ENCODE measurements at places on chromosomes 3 and 15.

- no peak for DNase-seq
Measured at GRCh38 chr3:112136959-112137693, 4.1 kb upstream of the GCSAM start.

GRCh38 chr15:39704235-39704634 lies 78.4 kb downstream of the FSIP1 start:
- DNase-seq, result no peak

DNA sequence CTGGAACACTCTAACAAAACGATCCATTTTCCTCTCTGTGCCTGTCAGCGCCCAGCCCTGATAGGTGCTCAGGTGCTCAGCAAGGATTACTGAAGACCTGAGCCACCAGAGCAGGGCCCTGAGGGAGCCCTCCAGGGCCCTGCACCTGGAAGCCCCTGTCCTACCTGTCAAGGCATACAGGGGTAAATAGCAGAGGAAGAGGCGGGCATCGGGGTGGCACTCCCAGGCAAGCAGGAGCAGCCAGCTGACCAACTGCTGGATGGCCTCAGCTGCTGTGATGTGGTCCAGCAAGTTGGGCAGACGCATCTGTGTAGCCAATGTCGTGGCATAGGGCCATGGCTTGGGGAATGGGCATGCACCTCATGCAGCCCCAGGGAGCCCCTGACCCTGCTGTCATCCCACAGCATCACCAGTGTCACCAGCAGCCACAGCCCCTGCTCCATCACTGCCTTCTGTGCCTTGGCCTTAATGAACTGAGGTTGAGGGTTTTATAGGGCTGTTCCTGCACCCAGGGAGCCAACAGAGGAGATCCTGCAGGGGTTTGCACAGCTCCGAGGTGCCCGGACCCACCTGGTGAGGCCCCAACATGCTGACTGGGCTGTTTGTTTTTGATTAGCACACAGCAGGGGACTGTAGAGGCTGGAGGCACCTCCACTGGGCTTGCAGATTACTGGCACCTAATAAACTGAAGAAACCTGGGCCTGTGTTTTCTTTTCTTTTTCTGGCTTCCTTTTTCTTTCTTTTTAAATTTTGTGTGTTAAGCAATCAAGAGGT lies 7.9 kb upstream of the WDR6 start:
- no peak for DNase-seq

GRCh38 chr3:54878145-54878544 lies 49.7 kb downstream of the LRTM1 start:
- no peak for DNase-seq

- no peak for DNase-seq
Measured at GRCh38 chr3:66603151-66603611, 102.4 kb upstream of the LRIG1 start.

- DNase-seq, result no peak
Measured at GRCh38 chr3:133210656-133211055, 172.5 kb downstream of the TMEM108 start.

GRCh38 chr15:88624971-88625490 lies 3.9 kb downstream of the AEN start:
- DNase-seq, result no peak

DNA sequence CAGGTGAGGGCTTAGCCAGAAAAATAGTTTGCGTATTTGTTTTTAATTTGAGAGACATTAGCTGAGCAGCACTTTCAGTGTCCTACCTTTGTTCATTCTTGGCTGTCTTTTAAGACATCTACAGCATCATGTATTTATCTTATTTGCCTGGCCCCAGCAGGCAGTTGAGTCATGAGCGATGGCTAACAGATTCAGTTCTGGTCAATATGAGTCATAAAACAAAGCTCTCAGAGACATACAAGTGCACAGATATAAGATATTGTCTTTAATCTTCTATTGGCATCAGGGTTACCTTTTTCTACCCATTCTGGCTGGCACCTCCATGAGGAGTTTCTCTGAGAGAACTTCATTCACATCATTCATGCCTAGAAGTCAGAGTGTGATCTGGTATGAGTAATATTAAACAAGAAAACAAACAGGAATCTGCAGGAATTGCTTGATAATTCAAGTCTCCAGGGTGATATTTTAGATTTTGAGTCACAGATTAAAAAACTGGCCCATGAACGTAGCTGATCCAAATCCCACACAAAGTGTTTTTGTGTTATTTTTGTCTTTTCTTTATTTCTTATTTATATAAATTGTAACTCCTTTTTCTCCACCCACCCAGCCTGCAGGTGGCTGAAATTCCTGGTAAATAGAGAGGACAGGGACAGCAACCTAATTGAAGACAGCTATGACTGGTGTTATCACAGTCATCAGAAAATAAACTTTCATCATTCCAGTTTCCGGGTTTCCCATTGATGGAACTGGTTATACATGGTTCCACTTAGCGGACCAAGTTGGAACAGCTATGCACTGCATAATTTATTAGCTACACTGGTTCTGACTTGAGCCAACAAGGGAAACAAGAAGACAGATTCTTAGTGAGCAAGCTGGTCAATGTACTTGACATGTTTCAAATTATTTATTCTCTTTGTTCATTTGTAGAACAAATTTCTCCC lies 47.3 kb downstream of the PLSCR2 start:
- no peak for DNase-seq

GRCh38 chr3:194364652-194365434 lies 4.7 kb downstream of the LRRC15 start:
- DNase-seq, result no peak

GRCh38 chr3:156576651-156577348 lies 21.9 kb upstream of the SSR3 start:
- DNase-seq, result no peak

- DNase-seq, result no peak
Measured at GRCh38 chr3:107450254-107450893, 72.4 kb upstream of the BBX start.

- no peak for DNase-seq
Measured at GRCh38 chr3:177948716-177949425, 587.4 kb upstream of the KCNMB2 start.

- DNase-seq, result no peak
Measured at GRCh38 chr3:49134471-49135265, 1.8 kb upstream of the LAMB2 start.

- DNase-seq, result no peak
Measured at GRCh38 chr3:186882150-186882524, 39.6 kb downstream of the ADIPOQ start.

DNA sequence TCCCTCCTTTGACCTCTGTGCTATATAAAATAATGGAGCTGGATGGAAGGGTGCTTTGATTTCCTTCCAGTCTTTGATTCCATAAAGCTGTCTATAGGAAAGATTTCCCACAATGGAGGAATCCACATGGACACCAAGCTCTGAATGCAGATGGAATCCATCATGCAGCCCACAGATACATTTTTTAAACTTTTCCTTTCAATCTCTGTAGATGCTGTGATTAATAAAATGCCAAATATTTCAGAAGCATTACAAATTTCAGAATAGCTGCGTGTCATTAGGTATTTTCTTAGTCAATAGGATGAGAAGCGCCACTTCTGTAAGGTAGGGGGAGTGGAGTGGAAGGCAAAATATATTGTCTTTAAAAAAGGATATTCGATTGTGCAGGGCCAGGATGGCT lies 489.0 kb downstream of the NTRK3 start:
- DNase-seq, result no peak

GRCh38 chr15:39585389-39585841 lies 4.5 kb downstream of the THBS1 start:
- no peak for DNase-seq

DNA sequence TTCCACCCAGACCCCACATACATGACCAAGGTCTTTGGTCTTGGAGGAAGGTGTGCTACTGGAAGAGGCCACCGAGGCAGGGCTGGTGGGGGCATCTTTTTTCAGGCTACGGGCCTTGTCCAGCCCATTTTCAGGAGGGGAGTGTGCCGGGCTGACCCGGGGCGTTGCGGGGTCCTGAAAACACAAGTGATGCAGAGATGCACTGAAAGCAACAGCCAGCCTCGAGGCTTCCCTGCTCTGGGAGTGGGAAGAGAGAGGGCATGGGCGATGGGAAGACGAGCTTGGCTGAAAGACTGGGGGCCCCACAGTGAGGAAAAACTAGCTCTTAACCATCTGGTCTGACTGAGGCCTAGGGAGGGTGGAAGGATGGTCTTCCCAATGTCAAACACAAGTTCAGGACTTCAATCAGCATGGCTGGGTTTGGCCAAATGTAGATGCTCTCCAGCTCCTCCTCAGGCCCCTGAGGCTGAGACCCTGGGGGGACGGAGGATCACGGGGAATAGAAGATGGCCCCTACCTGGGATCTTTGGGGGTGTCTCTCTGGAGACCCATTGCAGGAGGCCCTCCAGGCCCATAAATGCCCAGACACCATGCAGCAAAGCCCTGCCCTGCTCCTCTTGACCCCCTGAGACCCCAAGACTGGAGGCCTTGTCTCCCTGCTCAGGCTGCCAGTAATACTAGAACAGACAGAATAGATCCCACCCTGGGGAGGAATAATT lies 38.9 kb downstream of the TLE3 start:
- no peak for DNase-seq

GRCh38 chr15:27045796-27046195 lies 74.8 kb downstream of the GABRG3 start:
- no peak for DNase-seq

DNA sequence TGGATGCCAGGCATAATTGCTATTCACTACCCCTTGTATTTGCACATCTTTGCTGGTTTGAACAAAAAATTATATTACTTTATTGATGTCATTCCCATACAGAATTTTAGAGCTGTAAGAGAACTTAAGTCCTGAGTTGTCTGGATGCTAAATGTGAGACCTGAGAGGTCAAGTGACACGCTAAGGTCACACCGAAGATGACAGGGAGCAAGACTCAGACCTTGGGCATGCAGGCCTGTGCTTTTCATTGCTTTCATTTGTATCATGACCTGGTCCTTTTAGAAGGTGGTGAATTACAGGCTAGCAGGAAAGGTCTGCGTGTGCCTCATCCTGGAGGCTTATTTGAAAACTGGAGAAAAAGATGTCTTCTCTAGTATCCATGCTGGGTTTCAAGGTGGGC lies 312.0 kb upstream of the RASGRP1 start:
- no peak for DNase-seq

DNA sequence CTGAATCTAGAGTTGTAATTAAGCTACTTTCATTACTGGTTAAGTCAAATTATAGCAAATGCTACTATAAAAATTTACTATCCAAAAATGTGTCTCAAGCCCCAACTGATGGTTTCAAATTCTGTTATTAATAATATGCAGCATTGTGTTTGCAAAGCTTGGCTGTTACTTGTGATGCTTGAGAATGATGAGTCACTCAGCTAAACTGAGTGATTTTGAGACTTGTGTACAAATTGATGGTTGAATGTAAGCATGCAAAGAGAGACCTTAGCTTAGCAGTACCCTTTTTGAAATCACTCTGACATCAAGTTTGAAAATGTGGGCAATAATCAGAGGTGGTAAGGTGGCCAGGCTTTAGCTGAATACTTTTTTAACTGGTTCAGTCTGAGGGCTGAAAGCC lies 27.6 kb downstream of the OPA1 start:
- no peak for DNase-seq

DNA sequence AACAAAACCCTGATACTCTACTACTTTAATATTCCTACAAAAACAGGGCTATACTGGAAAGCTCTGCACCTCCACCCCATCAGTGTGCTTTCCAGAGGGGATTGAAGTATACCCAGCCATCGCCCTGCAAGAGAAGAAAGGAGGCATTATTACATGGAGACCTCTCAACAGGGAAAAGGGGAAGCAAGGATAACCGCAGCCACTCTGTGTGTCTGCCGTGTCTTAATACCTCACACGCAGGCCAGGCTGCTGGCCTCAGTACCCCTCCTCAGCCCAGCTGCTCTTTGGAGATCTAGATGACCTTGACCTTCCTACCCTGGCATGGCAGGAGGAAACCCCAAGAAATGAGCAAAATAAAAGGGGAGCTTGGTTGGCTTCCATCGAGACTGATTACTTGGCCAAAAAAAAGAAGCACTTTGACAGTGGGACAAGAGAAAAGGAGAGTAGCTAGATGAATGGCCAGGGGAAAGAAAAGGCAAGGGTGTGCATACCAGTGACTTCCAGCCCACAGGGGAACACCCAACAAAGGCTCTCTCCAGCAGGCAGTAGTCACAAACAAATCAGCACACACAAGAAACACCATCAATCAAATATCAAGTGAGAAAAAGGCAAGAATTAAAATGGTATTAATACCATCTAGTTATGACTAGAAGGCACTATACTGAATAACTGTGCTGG lies 129.4 kb downstream of the STT3B start:
- DNase-seq, result no peak

GRCh38 chr3:14906355-14906971 lies 40.9 kb upstream of the NR2C2 start:
- no peak for DNase-seq

- no peak for DNase-seq
Measured at GRCh38 chr3:105857601-105858000, 11.2 kb downstream of the CBLB start.

GRCh38 chr3:23633261-23633960 lies 172.3 kb upstream of the UBE2E1 start:
- DNase-seq, result no peak

DNA sequence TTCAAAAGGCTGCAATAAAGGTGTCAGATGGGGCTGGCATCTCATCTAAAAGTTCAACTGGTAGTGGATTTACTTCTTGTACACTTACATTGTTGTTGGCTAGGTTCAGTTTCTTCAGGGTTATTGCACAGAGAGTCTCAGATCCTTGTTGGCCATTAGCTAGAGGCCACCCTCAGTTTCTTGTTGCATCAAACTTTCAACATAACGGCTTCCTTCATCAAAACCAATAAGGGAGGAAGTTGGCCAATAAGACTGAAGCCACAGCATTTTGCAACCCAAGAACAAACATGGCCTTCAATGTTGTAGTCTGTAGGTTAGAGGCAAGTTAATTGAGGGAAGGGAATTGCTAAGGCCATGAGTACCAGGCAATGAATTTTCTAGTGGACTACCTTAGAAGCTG lies 218.0 kb downstream of the ZBBX start:
- no peak for DNase-seq

DNA sequence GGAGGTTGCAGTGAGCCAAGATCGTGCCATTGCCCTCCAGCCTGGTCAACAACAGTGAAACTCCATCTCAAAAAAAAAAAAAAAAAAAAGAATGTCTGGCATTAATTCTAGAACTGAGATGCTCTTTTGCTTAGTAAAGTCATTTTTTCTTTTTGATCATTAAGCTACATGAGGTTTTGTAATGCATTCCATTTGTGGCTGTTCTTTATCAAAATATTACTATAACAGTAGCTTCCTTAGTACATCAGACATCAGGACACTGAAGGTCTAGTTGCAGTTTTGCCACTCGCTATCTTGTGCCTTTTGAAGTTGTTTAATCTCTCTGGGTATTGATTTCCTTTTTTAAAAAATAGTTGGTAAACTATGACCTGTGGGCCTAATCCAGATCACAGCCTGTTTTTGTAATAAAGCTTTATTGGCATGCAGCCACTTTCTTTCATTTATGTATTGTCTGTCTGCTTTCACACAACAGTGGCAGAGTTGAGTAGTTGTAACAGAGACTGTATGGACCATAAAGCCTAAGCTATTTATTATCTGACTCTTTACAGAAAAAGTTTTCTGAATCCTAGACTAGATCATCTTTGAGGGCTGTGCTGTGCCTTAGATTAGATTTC lies 76.6 kb downstream of the SLC25A26 start:
- no peak for DNase-seq

- DNase-seq, result no peak
Measured at GRCh38 chr3:19399836-19400235, 251.5 kb downstream of the KCNH8 start.

All from dorsolateral prefrontal cortex (tissue), 122 donors.